ENCODE measurements at places on chromosomes 5 and 9. TPM values are rescaled to one million over a fixed set of nuclear protein-coding genes. Genes with fewer than 3 reads are reported as not detected.

GRCh38 chr9:104301755-104302154 lies 202.3 kb upstream of the OR13F1 start:
- H3K36me3 ChIP-seq, result no peaks in the 10 kb centered on the region
- no peaks in the 10 kb centered on the region for H3K4me1 ChIP-seq
- no peaks in the 10 kb centered on the region for H3K27me3 ChIP-seq

- DNase-seq, result no peak
- no peak overlapping the region for H3K27ac ChIP-seq
- no peaks in the 10 kb centered on the region for H3K4me1 ChIP-seq
- no peak overlapping the region for H3K4me3 ChIP-seq
- H3K27me3 ChIP-seq, result no peaks in the 10 kb centered on the region
These were observed 22.0 kb upstream of the EPB41L4B start for GRCh38 chr9:109342878-109343277.

DNA sequence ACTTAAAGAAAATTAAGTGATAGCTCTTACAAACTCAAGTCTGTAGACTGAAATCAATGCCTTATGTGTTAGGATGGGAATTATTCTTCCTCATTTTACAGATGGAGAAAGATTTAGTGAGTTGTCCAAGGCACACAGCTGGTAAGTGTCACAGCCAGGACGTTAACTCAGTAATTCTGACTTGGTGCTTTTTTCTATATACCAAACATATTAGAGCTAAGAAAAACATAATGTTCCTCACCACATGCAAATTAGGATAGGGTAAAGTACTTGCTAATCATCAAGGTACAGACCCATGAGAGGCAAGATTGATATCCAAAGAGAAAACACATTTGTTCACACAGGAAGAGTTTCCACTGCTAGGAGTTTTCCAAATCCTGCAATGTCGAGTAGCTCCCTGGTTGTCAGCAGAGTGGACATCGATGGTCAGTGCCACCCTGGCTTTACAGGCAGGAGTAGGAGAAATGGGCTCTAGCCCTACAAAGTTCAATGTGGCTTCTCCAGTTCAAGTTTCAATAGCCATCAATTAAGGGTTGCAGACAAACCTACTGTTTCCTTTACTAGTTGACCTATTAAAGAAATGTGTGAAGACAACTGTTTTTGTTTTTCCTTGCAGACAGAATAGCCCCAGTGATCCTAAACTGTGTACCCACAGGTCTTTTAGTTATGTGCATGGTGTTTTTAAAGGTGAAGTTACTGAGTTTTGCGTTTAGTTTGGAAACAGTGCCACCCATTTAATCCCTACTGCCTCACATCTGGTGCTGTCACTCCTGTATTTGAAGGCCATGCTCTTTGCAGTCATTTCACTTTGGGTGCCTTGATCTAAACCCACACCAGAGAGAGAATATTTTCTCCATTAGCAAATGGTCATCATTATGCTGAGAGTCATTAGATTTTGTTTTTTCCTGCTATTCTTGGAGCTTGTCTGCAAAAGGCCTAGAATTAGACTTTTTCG lies 460.8 kb upstream of the SMARCA2 start:
- no peak overlapping the region for H3K27ac ChIP-seq
- DNase-seq, result no peak
- no peaks in the 10 kb centered on the region for H3K27me3 ChIP-seq
- H3K36me3 ChIP-seq, result no peaks in the 10 kb centered on the region

The F12 gene
- total RNA-seq, result not detected

The MEGF10 gene
- total RNA-seq, result 0.48 TPM

GRCh38 chr5:138542180-138542955 lies 668 bp downstream of the ETF1 start:
- H3K36me3 ChIP-seq, result no peaks in the 10 kb centered on the region
- peak overlapping the region; percentile 89 for H3K4me3 ChIP-seq
- H3K4me1 ChIP-seq, result peaks cover 54% of the 10 kb centered on the region
- H3K27me3 ChIP-seq, result no peaks in the 10 kb centered on the region
- H3K27ac ChIP-seq, result peak overlapping the region; percentile 97
- DNase-seq, result no peak

GRCh38 chr9:134693011-134693410 lies 51.4 kb downstream of the COL5A1 start:
- H3K27me3 ChIP-seq, result no peaks in the 10 kb centered on the region
- no peak for DNase-seq
- no peaks in the 10 kb centered on the region for H3K36me3 ChIP-seq
- no peak overlapping the region for H3K27ac ChIP-seq

- DNase-seq, result no peak
- no peaks in the 10 kb centered on the region for H3K27me3 ChIP-seq
- H3K4me1 ChIP-seq, result no peaks in the 10 kb centered on the region
- no peak overlapping the region for H3K4me3 ChIP-seq
- H3K36me3 ChIP-seq, result no peaks in the 10 kb centered on the region
- no peak overlapping the region for H3K27ac ChIP-seq
These were observed 305.5 kb upstream of the SEMA6A start for GRCh38 chr5:116880150-116880549.

All from heart left ventricle (tissue), 16 donors.